MV-4-11 (cell line): ENCODE measurements at places on chromosomes 12 and 14.
A peak's percentile ranks its signal among the peaks of the same experiment; 100 is the strongest.

- no peak for DNase-seq
Observed at GRCh38 chr12:113612793-113613192, 141.1 kb upstream of the LHX5 start.

DNA sequence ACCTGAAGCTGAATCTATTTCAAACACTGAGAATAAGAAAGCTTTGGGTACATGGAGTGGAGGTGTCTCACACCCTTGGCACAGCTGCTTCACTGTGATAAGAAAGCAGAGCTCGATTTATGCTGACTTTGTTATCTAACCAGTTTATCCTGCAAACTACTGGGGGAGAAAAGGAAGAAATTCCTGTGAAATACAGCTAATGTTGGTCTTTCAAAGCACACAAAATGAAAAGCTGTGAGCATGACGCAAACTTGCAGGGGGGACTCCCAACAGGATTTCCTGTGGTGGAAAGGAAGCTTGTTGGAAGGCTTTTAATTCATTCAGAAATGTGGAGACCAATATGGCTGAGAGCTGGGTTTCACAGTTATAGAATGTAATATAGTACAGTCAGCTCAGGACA lies 53.4 kb downstream of the SRGAP1 start:
- DNase-seq: no peak

GRCh38 chr12:130436741-130437501 lies 99.2 kb downstream of the PIWIL1 start:
- no peak for DNase-seq

- peak; percentile 97 for DNase-seq
Observed at GRCh38 chr12:122946690-122947341, 19.4 kb downstream of the ABCB9 start.

DNA sequence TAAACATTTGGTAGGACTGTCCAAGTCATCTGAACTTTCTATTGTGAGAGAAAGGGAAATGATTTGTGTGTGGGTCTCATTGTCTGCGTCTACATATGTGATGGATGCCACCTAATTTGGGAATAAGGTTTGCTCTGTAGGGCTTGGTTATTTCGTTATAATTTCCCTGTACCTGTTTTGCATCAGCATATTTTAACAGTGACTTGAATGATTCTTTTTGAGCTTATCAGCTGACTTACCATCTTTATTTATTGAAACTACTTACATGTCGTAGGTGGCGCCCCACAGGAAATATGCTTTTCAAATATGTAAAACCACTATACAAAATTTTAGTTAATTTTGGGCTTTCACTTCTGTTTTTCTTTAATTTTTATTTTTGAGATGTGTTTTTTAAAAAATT lies 56.5 kb upstream of the BCAT1 start:
- DNase-seq: peak; percentile 11

GRCh38 chr12:10001171-10001776 lies 2.4 kb upstream of the CLEC1B start:
- no peak for DNase-seq
